ENCODE measurements at places on chromosomes 4 and X.

GRCh38 chrX:97547877-97548578 is 664.3 kb downstream of the RPA4 start:
- DNase-seq, result no peak

DNA sequence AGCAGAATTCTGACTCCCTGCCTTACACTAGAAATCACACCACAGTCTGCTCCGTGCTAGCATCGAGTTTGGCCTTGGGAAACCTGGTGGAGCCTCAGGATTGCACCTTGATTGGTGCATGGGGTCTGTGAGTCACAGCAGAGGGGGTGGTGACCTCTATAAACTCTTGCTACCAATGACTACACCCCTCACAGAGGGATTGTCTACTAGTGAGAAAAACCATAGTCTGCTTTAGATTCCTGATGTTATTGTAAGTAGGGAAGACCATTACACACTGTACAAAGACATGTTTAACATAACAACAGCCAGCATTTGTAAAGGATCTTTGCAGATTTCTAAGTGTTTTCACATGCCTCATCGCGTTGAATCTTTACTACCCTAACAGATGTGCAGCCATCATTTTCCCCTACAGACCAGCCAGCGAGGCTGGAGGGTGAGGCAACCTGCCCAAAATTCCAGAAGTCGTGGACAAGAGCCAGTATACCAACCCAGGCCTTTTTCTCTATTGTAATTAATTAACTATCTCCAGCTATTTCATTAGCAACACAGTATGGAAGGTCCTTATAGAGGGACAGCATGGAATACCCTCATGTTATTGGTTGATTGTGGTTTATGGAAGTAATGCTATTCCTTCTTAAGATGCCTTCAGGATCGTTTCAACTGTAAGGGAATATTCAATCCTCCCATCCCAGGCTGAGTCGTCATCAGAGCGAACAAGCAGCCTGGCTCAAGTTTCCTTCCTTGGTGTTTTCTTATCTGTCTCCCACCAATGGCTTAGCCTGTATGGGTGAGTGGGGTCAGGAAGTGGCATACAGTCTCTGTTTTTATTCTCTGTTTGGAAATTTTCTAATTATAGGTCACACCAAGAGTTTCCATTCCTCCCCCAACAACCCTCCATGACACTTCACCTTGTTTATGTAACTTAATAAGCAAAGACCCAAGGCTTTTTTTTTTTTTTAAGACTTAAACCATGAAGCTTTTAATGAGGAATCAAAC is 55.9 kb upstream of the KDR start:
- DNase-seq, result no peak

GRCh38 chrX:112759512-112759911 is 79.8 kb upstream of the LHFPL1 start:
- no peak for DNase-seq

DNA sequence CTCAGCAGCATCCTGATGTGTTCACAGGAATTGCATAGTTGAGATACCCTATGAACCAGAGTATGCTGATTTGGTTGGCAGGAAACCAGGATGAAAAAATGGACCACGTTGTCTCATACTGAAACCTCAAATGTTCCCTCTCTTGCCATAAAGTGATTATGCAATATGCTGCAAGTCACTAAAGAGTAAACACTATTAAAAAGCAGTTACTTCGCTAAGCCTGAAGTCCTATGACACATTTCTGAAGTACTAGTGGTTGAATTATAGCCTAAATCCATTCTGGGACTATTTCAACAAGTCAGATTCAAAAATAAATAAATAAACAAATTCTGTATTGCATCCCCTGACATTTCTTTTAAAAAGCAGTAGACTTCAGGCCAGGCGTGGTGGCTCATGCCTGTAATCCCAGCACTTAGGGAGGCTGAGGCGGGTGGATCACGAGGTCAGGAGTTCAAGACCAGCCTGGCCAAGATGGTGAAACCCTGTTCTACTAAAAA is 106.0 kb upstream of the NAP1L5 start:
- no peak for DNase-seq

- peak; percentile 40 for DNase-seq
Observed at GRCh38 chr4:71266090-71266794, 72.6 kb upstream of the SLC4A4 start.

DNA sequence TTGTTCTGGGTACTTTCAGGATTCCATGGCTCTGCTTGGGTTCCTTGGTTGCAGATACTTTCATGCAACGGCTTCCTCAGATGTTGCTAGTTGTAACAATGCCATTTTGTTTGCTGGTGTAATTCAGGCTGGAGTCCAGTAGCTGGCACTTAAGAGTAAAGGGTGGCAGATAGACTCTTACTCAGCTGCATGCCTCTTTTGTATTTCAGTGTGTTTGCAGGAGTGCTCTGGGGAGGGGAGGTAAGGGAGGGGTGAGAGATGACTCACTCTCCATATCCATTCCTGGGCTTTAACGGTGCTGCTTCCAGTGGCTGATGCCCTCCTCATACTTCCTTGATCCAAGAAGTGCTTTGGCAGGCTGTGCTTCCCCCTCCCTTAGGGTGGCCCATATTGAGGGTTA is 155.2 kb downstream of the ZNF330 start:
- DNase-seq, result no peak

DNA sequence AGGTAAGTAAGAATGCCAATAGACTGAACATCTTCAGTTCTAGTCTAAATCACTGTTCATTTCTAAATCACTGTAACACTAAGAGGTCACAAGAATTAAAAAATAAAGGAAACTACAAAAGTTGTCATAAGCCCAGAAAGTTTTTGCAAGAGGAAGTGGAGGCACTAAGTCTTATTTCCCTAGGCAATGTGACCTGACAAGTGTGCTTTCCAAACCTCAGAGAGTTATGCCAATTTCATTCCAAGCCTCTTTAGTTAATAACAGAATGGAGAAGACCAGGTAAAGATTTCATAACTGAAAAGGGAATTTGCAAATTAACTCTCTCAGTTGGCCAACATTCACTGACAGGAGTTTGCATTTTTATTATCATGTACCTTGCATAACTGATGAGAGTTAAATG is 40.5 kb downstream of the BBS12 start:
- no peak for DNase-seq

- peak; percentile 36 for DNase-seq
Observed at GRCh38 chr4:2254665-2255500, 7.0 kb downstream of the MXD4 start.

GRCh38 chr4:47926667-47927258 is 12.4 kb upstream of the NFXL1 start:
- no peak for DNase-seq

- DNase-seq, result no peak
Observed at GRCh38 chr4:119781044-119781443, 152.4 kb upstream of the PDE5A start.

DNA sequence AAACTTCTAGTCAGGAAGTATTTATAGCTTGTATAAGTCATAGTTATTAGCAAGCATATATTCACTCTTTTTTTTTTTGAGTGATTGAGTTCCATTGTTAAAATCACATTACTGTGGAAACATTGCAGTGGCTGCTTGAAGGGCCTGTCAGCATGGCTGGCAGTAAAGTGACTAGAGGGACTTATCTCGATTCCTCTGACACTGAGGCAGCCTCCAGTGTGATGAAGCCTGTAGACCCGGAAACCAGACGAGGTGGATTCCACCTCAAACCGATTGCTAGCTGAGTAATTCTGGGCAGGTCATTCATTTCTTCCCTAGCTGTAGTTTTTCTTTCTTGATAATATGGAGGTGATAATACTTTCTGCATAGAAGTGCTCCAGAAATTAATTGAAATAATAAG is 4.7 kb downstream of the FAM149A start:
- DNase-seq, result no peak

DNA sequence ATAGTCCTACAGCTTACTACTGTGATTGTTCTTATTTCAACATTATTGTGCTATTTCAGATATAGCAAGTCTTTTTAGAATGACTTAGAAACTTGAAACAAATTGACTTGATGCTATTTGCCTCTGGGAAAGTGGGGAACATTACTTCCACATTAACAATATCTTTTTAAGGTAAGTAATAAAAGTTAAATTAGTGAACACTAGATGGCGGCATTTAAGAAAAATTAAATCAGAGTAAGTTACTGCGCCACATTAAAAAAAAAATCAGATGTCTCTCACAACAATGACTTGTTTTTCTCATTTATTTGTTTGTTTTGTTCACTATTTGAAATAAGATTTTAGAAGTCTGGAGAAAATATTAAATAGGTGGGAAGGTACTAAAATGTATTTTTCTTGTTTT is 1026.9 kb upstream of the SLIT2 start:
- no peak for DNase-seq

GRCh38 chr4:41670982-41671381 is 77.5 kb downstream of the PHOX2B start:
- no peak for DNase-seq

- no peak for DNase-seq
Observed at GRCh38 chrX:47158131-47158530, 13.1 kb downstream of the RBM10 start.

DNA sequence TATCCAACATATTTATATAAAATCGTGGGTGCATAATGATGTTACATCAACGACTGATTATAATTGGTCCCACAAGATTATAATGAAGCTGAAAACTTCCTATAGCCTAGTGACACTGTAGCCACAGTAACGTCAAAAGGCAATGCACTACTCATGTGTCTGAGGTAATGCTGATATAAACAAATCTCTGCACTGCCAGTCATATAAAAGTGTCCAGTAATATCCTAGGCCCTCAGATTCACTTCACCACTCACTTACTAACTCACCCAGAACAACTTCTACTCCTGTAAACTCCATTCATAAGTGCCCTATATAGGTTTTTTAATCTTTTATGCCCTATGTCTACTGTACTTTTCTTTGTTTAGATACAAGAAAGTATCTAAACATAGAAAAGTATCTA is 18.8 kb downstream of the FRYL start:
- no peak for DNase-seq

DNA sequence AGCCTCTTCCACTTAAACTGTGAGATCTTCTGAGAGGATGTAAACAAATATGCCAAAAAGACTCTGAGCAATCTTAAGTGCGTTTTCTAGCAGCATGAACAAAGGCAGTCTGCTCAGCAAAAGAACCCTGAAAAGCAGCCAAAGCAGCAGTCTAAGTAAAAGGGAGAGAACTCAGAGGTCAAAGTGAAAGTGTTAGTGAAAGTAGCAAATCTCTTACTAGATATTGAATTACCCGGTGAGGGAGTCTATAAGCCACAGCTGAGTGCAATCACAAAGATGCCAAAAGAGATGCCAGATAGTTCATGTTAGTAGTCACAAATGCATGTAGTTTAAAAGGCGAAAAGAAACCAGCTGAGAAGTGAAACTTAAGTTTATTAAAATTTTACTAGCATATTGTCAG is 7.9 kb upstream of the GNRHR start:
- no peak for DNase-seq

GRCh38 chrX:144327495-144327894 is 443.6 kb downstream of the UBE2NL start:
- DNase-seq, result no peak

DNA sequence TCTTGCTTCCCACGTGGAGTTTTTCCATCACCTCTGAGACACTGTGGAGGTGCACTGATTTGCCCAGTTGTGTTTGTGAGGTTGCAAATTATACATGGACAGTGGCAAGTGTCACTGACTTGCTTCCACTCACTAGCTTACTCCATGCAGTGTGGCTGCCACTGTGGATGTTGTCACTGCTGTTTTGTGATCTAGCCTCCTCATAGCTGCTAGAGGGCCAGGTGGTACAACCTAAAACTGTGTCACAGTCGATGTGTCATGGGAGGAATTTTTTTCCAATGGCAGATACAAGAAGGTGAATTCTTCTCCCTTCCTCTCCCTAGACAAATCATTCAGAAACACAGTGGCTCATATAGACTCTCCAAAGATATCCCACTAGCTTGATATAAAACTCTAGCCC is 37.5 kb upstream of the TMPRSS11F start:
- DNase-seq, result no peak

- no peak for DNase-seq
Observed at GRCh38 chrX:5559386-5559785, 669.3 kb downstream of the NLGN4X start.

DNA sequence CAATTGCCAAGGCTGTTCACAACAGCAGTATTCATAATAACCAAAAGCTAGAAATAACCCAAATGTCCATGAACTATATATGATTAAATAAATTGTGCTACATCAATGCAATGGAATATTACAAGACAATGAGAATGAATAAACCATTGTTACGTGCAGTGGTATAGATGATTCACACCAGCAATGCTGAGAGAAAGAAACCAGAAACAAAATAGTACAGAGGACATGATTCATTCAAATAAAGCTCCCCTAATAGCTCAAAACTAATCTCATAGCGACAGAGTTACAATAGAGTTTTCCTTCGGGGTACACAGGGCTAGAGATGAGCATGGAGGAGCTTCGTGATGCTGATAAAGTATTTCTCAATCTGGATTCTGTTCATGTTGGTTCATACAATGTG is 148.1 kb upstream of the SPANXN1 start:
- no peak for DNase-seq

GRCh38 chrX:13693341-13693961 is 4.5 kb downstream of the RAB9A start:
- DNase-seq, result no peak

DNA sequence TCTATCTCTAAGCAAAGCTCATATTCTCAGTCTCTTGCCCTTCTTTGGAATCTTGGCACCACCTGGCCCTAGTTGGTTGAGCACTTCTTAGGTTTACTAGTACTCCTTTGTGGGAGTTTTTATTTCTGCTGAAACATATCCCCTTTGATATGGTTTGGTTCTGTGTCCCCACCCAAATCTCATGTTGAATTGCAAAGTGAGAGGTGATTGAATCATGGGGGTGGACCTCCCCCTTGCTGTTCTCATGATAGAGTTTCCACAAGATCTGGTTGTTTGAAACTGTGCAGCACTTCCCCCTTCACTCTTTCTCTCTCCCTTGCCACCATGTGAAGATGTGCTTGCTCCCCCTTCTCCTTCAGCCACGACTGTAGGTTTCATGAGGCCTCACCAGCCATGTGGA is 22.2 kb upstream of the SYNPO2 start:
- no peak for DNase-seq

DNA sequence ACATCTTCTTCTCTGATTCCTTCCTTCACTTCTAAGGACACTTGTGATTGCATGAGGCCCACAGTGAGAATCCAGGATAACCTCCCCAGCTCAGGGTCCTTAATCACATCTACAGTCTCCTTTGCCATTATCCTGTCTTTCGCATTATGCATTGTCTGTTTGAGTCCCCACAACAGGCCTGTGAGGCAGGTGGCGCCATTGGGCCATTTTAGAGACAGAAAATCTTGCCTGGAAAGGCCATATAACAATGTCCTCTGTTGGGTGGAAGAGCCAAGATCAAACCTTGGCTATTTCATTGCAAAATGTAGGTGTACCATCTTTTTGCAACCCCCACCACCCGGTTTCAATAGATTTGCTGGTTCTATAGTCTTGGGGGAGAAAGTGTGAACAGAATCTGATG is 11.8 kb upstream of the DCUN1D4 start:
- DNase-seq, result peak; percentile 80

Measured in Right ventricle myocardium superior (tissue), 1 donor.